ENCODE measurements at places on chromosomes 2 and 18.

DNA sequence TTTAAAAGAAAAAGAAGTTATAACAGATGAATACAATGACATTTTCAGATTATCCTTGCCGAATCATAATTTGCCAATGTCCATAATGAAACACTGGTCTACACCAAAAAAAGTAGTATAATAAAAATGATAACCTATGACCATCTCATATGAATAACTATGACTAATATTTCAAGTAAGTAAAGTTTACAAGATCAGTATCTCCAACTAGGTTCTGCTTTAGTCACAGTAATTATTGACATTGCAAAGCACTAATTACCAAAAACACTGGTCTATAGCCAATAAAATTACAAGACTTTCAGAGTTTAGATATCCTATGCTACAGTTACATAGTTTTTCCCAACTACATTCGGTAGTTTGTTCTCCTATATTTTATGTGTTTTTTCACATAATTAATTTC is 136.7 kb downstream of the MEMO1 start:
- DNase-seq = no peak

GRCh38 chr2:150732491-150732890 is 245.0 kb upstream of the RND3 start:
- DNase-seq = no peak

DNA sequence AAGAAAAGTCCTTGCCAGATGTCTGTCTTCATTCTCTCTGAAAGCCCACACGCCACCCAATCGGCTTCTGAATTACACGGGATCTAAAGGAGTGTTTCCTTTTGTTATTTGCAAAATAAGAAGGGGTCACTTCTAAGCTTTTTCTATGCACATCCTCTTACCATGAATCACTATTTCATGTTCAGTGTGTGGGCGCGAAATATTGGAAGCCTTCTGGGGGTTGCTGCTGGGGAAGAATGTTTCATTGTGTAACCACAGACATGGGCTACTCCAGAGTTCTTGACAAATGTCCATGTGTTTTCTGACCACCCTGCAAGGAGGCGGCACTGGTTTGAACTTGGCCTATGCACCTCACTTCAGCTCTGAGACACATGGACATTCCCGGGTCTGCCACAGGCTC is 133.6 kb upstream of the APCDD1 start:
- no peak for DNase-seq

DNA sequence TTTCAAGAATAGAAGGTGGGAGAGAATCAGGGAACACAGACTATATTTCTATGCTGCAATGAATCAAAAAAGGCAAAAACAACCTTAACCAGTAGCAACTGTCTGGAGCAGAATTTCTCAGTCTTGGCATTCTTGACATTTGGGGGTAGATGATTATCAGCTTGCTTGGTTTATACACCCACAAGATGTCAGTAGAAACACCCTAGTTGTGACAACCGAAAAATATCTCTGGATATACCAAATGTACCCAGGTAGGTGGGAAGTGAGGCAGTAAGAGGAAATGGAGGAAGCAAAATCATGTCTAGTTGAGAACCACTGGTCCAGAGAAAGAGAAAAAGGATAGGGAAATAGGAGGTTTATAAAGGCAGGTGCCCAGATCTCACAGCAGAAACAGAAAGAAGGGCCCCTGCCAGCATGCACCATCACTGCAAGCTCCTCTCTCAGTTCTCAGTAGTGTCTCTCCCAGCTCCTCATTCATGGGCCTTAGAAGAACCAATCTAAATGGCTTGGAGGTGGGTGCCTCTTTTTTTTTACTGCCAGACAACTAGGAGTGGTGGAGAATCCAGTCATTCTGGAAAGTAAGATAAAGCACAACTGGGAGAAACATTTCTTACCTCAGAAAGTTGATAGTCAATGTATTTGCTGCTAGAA is 50.4 kb downstream of the MBD2 start:
- DNase-seq = no peak

DNA sequence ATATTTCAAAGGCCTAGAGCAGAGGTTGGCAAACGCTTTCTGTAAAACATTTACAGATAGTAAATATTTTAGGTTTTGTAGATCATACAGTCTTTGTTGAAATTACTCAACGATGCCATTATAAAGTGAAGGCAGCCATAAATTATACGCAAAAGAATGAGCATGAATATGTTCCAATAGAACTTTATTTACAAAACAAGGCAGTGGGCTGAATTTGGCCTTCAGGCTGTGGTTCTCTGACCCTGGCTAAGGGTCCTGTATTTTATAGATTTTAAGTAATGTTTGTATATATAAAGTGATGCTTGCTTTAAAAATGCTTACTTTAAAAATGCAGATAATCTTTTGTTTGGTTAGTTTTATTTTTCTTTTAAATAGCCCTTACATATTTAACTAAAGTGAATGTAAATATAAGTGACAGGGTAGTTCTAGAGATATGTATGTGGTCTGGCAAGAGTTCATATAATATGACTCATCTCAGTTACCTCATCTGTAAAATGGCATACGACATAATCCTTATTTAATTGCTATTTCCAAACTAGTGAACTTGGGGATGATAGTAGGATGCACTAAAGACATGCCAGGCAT is 51.7 kb upstream of the ATP5MC3 start:
- no peak for DNase-seq

GRCh38 chr18:74511823-74512222 is 15.7 kb downstream of the CNDP2 start:
- no peak for DNase-seq

- DNase-seq = peak; percentile 30
These were observed 64.7 kb downstream of the DGKD start for GRCh38 chr2:233418761-233419546.

DNA sequence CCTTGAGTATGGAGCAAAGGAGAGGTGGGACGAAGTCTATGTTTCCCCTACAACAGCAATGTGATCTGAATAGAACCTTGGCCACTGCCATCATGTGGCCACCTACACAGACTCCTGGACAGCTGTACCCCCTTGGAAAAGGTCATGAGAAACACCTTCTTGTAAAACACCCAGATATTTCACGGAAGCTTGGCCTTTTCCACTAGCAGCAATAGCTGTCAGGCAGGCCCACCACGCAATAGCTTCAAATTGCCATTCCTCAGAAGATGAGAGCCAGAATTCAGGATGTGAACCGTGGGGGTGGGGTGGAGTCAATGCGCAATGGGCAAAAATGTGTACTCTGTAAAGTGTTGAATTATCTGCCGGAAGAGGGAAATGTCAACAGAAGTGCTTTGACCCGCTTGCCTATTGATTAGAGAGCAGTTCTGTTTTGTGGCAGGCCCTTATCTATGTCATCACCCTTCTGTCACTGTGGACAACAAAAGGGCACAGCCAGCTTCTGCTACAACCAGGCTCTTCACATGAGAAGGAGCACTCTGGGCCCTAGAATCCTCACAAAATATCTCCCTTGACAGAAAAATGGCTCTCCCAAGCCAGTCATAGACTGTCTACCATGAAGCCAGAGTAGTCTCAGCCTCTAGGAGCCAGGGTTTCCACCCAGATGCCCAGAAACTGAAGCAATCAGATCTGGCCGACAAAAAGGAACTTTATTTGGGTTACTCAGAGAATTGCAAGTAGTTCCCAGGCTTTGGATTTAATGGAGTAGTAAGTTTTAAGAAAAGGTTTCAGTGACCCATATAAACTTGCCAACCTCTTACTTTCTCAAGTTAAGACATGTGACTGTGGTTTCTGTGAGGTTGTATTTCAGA is 9.5 kb downstream of the INPP1 start:
- DNase-seq = no peak

Data from NCI-H460 (cell line).